ENCODE measurements at places on chromosomes 11 and 22. TPM values are rescaled to one million over a fixed set of nuclear protein-coding genes. Genes with fewer than 3 reads are reported as not detected.

GRCh38 chr11:64542172-64543125 lies 48.6 kb upstream of the SLC22A12 start:
- no peak for DNase-seq
- peaks cover 28% of the 10 kb centered on the region for H3K27me3 ChIP-seq
- no peaks in the 10 kb centered on the region for H3K4me1 ChIP-seq

DNA sequence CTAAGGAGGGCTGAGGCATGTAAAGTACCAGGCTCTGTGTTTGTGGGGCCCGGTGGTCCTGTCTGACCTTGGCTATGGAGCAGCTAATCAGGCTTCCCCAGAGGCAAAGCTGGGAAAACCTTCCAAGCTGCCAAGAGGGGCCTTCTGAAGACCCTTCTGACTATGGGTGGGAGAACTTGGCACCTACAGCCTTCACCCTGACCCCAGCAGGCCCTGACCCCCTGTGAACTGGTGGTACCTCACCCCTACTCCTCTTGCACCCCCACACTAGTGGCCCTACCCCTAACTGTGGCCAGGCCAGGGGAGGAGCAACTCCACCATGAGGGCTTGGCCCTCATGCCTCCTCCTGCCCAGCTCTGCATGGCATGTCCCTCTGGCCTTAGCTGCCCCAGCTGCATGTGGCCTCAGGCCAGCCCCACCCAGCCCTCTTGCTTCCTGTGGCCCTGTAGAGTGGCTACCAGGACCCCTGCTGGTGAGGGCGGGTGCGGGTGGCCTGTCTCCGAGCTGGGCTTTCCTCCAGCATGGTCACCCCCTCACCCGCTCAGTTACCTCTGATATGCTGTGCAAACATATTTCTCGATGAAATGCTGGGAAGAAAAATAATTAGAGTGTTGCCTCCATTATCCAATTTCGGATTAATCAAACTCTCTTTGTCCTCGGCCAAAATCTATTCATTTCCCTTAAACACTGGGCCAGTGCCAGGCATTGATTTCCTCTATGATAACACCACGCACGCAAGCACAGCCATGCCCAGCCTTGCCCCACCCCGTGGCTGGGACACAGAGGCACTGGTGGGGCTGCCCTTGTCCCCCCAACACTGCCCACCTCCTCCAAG lies 7.5 kb downstream of the GNAZ start:
- no peak overlapping the region for H3K4me3 ChIP-seq
- H3K4me1 ChIP-seq, result peaks cover 3% of the 10 kb centered on the region
- no peak for DNase-seq
- H3K27ac ChIP-seq, result no peak overlapping the region
- H3K36me3 ChIP-seq, result no peaks in the 10 kb centered on the region

DNA sequence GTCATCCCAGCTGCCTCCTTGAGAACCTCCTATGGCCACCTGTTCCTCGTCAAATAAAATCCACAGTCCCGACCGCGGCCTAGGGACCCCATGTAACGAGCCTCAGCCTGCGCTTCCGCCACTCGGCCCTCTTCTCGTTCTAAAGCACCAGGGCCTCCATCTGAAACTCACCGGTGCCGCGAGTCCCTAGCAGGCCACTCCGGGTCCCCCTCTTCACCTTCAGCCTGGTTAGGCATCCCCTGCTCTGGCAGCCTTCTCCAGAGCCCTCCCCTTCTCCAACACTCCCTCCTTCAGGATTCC lies 2.4 kb upstream of the SSTR3 start:
- no peak overlapping the region for H3K4me3 ChIP-seq
- H3K27ac ChIP-seq, result no peak overlapping the region
- no peak for DNase-seq
- H3K36me3 ChIP-seq, result peaks cover 13% of the 10 kb centered on the region
- no peaks in the 10 kb centered on the region for H3K27me3 ChIP-seq
- H3K4me1 ChIP-seq, result peaks cover 39% of the 10 kb centered on the region

IGLL1 gene
- not detected for total RNA-seq

DNA sequence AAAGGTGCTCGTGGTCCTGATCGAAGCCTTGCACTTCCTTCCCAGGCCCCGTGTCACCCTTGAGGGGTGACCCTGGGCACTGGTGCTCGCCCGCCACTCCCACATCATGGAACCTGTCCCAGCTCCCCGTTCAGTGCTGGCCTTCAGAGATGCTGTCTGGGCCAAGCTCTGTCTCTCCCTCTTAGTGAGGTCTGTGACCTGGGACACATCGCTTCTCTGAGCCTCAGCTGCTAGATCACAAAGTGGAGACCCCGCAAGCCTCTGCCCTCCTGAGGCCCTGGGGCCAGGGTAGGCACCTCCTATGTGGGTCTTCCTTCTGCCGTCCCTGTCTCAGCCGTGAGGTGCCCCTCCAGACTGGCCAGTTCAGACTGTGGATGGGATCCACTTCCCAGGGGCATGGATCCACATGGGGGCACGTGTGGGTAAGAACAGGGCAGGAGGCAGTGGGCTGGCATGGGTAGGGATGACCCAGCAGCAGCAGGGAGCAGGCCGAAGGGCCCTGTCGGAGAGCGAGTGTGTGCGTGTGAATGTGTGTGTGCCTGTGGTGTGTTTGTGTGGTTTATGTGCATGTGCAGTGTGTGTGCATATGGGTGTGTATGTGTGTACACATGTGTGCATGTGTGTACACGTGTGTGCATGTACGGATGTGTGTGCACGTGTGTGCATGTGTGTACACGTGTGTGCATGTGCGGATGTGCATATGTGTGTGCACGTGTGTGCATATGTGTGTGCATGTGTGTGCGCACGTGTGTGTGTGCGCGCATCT lies 1073.7 kb downstream of the BRD1 start:
- H3K27ac ChIP-seq, result no peak overlapping the region
- no peaks in the 10 kb centered on the region for H3K4me1 ChIP-seq
- H3K27me3 ChIP-seq, result peaks cover 12% of the 10 kb centered on the region
- no peak for DNase-seq

MUC15 gene
- total RNA-seq, result not detected

CSF2RB gene
- 0.22 TPM for total RNA-seq

- H3K27ac ChIP-seq, result no peak overlapping the region
- no peak overlapping the region for H3K4me3 ChIP-seq
- peaks cover 48% of the 10 kb centered on the region for H3K27me3 ChIP-seq
- no peaks in the 10 kb centered on the region for H3K36me3 ChIP-seq
- no peak for DNase-seq
These were observed 27.8 kb downstream of the TEAD1 start for GRCh38 chr11:12701811-12702592.

GRCh38 chr22:43829904-43830851 lies 18.1 kb upstream of the EFCAB6 start:
- no peak overlapping the region for H3K27ac ChIP-seq
- peaks cover 7% of the 10 kb centered on the region for H3K27me3 ChIP-seq
- H3K36me3 ChIP-seq, result no peaks in the 10 kb centered on the region

DNA sequence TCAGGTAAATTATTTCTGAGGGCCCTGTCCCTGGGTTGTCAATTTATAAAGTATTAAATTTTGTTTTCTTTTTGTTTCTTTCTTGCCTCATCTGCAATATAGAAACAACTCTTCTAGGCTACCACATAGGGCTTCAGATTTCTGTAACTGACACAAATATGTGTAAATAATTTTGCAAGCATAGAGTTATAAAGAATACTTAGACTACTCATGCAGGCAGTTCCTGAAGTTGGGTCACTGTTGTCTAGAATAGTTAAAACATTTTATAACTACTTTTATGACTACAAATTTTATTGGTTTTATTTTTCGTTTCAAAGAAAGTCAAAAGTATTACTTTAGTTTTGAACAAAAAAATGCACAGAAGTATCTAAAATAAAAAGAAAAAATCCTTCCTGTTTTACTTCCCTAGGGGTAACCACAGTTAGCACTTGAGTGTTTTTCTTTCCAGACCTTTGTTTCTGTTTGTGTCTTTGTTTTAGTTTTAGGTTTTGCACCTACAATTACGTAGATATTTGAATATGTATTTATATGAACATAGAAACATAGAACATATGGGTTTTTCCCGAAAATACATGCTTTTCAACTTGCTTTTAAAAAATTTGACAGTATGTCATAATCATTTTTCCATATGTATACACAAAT lies 12.4 kb upstream of the TMEM123 start:
- no peaks in the 10 kb centered on the region for H3K36me3 ChIP-seq
- no peaks in the 10 kb centered on the region for H3K27me3 ChIP-seq
- H3K4me3 ChIP-seq, result no peak overlapping the region

MGAT3 gene
- 0.05 TPM for total RNA-seq

KCNJ1 gene
- not detected for total RNA-seq

DNA sequence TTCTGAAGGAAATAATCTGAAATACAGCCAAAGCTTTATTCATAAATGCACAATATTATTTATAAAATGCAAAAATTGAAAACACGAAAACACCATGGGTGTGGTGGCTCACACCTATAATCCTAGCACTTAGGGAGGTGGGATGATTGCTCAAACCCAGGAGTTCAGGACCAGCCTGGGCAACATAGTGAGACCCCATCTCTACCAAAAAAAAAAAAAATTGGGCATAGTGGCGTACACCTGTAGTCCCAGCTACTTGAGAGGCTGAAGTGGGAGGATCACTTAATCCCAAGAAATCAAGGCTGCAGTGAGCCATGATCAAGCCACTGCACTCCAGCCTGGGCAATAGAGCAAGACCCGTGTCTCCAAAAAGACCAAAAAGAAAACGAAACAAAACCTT lies 5.2 kb upstream of the RDX start:
- H3K27me3 ChIP-seq, result no peaks in the 10 kb centered on the region
- H3K27ac ChIP-seq, result no peak overlapping the region

- DNase-seq, result no peak
- peaks cover 6% of the 10 kb centered on the region for H3K4me1 ChIP-seq
- peaks cover 2% of the 10 kb centered on the region for H3K27me3 ChIP-seq
- no peaks in the 10 kb centered on the region for H3K36me3 ChIP-seq
- no peak overlapping the region for H3K27ac ChIP-seq
- H3K4me3 ChIP-seq, result no peak overlapping the region
These were observed 111.5 kb upstream of the IGLL5 start for GRCh38 chr22:22776121-22776520.

DNA sequence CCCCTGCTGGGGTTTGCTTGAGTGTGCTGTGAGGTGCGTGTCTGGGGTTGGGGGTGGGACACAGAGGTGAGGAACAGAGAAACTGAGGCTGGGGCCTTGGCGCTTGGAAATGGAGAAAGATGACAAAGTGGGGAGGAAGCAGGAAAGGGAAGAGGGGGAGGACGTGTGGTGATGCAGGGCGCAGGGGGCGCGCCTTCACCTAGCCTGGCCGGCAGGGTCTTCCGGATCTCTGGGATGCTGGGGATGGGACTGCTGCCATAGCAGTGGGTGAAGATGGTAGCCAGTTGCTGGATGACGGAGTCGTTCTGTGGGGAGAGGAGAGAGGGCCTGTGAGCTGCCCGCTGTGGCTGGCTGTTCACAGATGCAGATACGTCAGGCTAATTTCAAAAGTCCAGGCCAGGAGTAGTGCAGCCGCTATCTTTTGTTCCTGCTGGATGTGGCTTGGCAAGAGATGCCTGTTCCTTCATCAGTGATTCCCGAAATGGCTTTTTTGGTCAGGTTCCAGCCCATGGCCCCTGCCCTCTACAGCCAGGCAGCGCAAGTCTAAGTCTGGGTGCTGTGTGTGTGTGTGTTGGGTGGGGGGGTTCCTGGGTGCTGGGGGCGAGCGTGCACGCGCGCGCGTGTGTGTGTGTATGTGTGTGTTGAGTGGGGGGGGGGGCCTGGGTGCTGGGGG lies 54.8 kb downstream of the NAT10 start:
- H3K4me1 ChIP-seq, result peaks cover 14% of the 10 kb centered on the region
- H3K27ac ChIP-seq, result no peak overlapping the region
- no peaks in the 10 kb centered on the region for H3K36me3 ChIP-seq
- no peaks in the 10 kb centered on the region for H3K27me3 ChIP-seq

DNA sequence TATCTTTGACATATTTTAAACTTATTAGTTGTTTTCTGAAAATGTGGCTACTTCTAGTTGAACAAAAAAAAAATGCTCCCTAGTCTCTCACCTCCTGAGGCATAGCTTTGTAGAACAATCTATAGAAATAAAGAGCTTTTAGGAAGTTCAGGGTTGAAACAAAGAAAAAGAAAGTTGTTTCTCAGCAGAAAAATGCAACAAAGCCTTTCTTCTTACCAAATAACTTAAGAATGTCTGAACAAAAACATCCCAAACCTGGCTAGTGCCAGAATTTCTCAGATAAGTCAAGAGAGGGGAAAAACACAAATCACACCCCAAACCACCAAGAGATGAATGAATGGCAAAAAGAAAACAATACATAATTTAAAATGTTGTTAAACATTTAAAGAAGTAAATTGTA lies 114.1 kb downstream of the MAML2 start:
- no peak for DNase-seq
- peaks cover 28% of the 10 kb centered on the region for H3K36me3 ChIP-seq
- no peak overlapping the region for H3K4me3 ChIP-seq
- no peaks in the 10 kb centered on the region for H3K27me3 ChIP-seq

GRCh38 chr11:134532921-134533421 lies 120.9 kb upstream of the B3GAT1 start:
- H3K4me3 ChIP-seq, result no peak overlapping the region
- no peak overlapping the region for H3K27ac ChIP-seq
- no peaks in the 10 kb centered on the region for H3K36me3 ChIP-seq
- peaks cover 7% of the 10 kb centered on the region for H3K27me3 ChIP-seq

DNA sequence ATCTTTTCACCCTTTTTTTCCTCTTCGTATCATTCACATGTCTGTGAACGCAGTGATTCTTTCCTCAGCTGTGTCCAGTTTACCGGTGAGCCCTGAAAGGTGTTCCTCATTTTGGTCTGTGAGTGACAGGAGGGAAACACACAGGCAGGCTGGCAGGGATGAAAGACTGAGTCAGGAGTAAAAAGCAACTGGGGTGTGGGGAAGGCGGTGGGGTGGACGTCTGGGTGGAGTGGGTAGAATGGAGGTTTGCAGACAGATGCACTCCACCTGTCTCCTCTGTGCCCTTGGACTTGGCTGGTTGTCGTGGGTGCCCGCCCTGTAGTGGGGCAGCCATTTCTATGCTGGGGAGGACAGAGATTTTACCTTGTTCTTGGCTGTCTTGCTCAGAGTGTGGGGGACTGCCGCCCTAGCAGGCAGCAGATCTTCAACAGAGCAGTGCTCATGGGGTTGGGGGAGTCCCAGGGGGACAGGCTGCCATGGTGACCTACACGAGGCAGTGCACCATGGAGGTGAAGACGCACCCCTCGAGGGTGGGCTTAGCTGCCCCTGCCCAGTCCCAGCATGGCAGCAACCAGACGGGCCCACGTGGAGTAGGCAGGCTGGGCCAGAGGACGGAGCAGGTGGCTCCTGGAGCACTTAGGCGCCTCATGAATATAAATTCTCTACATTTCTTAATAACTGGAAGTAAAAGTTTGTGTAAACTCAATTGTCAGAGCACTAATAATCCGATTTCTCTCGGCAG lies 603.7 kb downstream of the TBC1D22A start:
- no peak overlapping the region for H3K4me3 ChIP-seq
- H3K27ac ChIP-seq, result no peak overlapping the region
- peaks cover 3% of the 10 kb centered on the region for H3K27me3 ChIP-seq
- H3K36me3 ChIP-seq, result no peaks in the 10 kb centered on the region
- no peaks in the 10 kb centered on the region for H3K4me1 ChIP-seq
- DNase-seq, result no peak

- no peak overlapping the region for H3K27ac ChIP-seq
- no peaks in the 10 kb centered on the region for H3K4me1 ChIP-seq
- H3K36me3 ChIP-seq, result peaks cover 26% of the 10 kb centered on the region
- no peak for DNase-seq
- no peaks in the 10 kb centered on the region for H3K27me3 ChIP-seq
These were observed 40.0 kb downstream of the RNF141 start for GRCh38 chr11:10500757-10501684.

ACRV1 gene
- total RNA-seq, result not detected

Measured in activated CD4-positive, alpha-beta memory T cell treated with anti-CD3 and anti-CD28 coated beads for 36 hours (primary cell).